Right cardiac atrium (tissue), 5 donors: ENCODE measurements at places on chromosomes 3 and 15. TPM values are rescaled to one million over a fixed set of nuclear protein-coding genes. Genes with fewer than 3 reads are reported as not detected.

GRCh38 chr3:94716326-94717018, 653.6 kb downstream of the NSUN3 start:
- no peak for DNase-seq

Gene TRIM71
- not detected for polyA plus RNA-seq

DNA sequence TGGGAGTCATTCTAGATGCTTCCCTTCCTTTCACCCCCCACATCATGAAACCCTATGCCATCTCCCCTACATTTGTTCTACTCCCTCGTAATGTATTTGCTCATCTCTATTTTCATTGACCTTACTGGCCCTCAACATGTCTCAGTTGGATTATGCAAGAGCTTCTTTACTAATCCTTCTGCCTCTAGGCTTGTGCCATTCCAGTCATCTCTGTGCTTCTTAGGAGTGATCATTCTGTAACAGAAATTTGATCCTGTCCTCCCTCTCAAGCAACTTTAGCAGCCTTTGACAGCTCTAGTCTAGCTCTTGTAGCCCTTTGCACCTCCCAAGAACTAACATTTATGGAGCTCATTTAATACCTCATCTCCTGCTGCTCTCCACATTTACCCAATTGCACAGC, 64.7 kb downstream of the ISL2 start:
- DNase-seq: no peak

DNA sequence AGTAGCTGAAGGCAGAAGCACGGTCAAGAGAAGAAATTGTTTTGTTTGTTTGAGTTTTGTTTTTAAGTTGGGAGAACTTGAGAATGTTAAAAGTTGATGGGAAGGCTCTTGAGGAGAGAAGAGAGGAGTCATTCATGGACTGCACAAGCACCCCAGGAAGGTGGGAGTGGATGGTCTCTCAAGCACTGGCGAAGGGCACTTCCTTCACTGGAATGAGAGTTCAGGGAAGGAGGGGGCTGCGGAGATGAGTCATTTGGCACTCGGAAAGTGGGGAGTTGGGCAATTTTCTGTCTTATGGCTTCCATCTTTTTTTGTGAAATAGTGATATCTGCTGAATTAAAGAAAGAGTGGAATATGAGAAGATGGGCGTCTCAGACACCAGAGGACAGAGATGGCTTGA, 66.0 kb downstream of the ATP13A4 start:
- no peak for DNase-seq

Gene CRYGS
- polyA plus RNA-seq: 1.3 TPM
